CD4-positive, alpha-beta memory T cell (primary cell): ENCODE measurements at places on chromosomes 4 and X.

- no peak for DNase-seq
Measured at GRCh38 chr4:116599859-116600258, 485.5 kb downstream of the TRAM1L1 start.

- no peak for DNase-seq
Measured at GRCh38 chrX:150566734-150567182, 1.7 kb upstream of the MTM1 start.

- no peak for DNase-seq
Measured at GRCh38 chrX:131917588-131917987, 105.5 kb upstream of the STK26 start.

DNA sequence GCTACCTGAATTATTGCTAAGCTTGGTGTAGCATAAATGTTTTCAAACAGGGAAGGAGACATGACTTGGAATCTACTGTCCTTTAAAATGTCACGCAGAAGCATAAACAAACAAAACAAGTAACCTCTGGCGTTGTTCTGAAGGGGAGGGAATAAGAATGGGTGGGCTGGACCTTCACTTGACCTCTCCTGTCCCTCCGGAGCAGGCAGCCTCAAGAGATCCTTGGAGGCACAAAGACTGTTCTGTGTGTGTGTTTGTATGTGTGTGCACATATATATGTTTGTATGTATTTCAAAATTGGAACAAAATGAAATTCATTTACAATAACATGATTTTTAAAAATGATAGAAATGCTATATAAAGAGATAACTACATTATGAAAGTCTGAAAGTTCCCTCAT lies 91.3 kb upstream of the DCLK2 start:
- no peak for DNase-seq

DNA sequence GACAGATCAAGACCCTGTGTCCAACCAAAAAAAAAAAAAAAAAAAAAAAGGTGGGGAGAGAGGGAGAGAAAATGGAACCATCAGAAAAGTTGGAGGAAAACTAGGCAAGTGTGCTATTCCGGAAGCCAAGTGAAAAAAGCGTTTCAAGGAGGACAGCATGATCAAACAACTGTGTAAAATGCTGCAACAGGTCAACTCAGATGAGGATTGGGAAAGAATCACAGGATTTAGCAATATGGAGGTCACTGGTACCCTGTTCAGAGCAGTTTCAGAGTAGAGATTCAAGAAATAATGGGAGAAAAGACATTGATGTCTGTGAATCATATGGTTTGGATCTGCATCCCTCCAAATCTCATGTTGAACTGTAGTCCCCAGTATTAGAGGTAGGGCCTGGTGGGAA lies 47.5 kb downstream of the TIGD4 start:
- DNase-seq = no peak

DNA sequence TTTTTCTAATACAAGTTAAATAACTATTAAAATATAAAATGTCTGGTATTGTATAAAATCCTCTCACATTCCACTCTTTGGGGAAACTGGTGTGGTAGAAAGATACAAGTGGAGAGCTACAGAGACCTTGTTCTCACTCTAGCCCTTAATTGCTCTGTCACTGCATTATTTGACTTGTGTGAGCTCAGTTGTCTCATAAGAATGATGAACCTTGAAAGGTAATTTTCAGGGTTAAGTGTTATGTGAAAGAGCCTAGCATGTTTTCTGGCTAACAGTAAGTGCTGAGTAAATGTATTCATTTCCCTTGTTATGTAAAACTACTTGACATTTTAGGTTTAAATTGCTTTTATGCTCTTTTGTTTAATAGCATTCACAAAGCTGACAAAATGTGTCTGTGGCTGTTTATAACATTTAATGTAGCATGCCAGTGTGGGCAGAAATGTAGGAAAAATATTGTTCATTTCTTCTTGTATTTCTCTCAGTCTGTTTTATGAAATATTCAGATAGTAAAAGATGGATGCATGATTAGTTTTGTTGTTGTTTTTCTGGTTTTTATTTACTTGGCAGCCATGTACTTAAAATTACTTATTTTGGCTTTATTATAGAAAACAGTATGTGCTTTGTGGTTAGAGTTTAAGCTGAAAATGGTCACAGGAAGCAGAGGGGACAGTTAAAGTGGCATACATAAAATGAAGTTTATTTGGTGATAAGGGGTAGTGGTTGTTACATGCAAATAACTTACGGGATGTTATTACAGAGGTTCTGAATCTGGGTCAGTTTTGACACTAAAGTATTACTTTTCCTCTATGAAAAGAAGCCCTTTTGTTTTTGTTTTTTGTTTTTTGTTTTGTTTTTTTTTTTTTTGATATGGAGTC lies 29.2 kb downstream of the SLAIN2 start:
- DNase-seq = no peak

- no peak for DNase-seq
Measured at GRCh38 chr4:163110442-163110841, 56.2 kb downstream of the NAF1 start.

DNA sequence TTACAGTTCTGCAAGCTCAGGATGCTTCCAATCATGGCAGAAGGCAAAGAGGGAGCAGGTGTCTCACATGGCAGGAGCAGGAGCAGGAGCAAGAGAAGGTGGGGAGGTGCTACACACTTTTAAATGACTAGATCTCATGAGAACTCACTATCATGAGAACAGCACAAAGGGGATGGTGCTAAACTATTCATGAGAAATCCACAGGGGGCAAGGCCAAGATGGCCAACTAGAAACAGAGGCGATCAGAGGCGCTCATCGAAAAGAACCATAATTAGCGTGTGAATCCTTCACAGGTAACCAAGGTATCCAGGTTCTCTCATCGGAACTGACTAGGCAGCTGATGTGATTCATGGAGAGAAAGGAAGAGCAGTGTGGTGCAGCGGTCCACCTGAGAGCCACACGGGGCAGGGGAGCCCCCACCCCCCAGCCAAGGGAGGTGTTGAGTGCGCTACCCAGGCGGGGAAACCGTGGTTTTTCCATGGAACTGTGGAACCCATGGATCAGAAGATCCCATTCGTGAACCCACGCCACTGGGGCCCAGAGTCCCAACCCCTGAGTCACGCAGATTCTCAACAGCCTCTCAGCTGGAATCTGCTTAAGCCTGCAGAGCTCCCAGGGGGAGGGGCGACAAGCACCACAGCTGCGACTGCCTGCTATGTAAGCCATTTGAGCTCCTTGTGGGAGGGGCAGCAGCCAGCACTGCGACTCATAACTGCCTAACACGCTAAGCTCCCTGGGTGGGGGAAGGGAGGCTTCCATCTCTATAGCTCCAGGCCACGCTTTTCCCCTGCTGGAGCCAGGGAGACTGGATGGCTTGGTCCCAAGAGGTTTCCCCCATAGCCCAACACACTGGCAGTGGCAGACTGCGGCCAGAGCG lies 46.7 kb downstream of the FGF16 start:
- DNase-seq = no peak

DNA sequence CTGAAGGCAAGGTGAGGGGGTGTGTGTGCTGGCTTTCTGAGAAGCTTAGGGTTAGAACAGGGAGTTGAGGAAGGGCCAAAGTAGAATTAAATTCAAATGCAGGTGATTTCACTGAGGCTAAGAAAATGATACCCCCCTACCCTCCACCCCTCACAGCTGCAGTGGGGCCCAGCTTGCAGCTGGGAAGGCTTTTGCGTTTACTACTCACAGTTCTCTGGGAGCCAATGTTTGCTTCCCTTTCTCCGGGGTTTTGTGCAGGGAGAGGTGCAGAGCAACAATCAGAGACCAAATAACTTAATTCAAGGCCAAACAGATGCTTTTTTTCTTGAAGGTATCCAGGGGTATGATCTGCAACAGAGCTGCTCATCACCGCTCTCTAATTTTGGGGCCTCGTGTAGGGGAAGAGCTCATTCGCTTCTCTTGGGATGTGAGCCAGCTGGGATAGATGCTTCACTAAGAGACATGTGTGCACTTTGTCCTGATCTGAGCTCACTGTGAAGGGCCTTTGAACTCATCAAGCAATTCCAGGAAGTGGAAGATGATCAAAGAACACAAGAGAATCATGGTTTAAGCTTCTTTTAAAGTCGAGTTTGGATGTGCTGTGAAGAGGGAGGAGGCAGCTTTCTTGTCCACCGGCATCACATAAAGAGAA lies 122.7 kb upstream of the C1GALT1C1 start:
- DNase-seq = no peak

DNA sequence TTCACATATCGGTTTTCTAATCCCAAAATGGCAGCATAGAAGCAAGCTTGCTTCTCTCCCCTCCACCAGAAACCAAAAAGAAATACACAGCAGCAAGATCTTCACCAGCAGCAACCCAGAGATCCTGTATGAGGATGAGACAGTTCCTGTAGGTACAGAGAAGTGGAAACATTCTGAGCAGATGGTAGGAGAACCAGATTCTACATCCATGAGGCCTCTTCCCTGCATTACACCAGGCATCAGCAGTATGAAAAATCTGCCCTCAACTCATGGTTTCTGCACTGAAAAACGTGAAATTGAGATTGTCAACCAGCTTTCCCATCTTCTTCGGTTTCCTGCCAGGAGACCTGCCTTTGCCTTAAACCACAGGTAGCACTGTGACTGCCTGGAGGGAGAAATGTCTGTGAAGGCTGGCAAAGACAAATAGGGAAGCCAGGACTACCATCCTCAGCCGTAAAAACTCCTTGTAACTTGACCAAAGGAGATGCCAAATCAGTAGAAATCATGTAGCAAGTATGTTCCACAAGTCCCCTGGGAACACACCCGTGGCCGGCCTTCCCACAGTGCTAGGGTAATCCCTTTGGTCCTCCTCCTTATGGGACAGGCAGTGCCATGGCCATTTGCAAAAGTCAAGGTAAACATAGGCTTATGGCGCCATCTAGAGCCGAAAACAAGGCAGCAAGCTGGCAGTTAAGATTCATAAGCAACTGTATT lies 24.0 kb upstream of the MTHFD2L start:
- DNase-seq = peak; percentile 23

DNA sequence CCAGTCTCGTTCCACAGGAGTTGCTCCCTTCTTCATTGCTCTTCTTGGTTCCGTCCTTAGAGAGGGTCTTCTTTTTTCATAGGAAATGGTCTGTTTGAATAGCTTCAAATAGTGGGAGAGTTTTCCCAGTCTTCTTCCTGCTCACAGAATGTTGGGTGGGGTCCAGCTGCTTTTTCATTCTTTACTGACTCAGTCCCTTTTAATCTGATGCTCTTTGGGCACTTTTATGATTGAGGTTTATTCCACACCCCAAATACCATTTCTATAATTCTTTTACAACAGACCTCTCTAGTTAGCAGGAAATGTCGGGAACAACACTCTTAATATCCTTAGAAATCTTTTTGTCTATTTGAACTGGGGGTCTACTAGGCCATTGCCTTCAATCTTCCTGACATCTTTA lies 239.5 kb downstream of the PRDM5 start:
- DNase-seq = no peak

- no peak for DNase-seq
Measured at GRCh38 chr4:2040391-2041238, 18.5 kb upstream of the NAT8L start.

- no peak for DNase-seq
Measured at GRCh38 chr4:113446019-113446418, 315.5 kb downstream of the CAMK2D start.

DNA sequence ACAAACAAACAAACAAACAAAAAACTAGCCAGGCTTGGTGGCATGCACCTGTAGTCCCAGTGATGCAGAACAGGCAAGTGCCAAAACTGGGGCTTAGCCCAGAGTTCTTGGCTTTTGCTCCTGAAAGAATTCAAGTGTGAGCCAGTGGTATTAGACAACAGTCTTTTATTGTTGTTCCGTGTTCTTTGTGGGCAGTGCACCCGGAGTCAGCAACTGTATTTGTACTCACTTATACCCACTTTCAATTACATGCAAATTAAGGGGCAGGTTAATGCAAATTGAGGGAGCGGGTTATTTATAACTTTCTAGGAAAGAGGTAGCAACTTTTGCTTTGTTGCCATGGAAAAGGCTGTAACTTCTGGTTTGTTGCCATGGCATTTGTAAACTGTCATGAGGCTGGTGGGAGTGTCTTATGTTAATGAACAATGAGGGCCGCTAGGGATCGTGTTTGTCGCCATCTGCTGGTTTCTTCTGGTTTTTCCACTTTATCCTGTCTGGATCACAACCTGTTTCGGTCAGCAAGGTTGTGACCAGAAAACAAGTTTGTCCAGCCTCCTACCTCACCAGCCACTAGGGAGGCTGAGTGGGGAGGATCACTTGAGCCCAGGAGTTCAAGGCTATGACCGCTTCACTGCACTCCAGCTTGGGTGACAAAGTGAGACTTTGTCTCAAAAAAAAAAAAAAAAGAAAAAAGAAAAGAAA lies 88.8 kb upstream of the ESX1 start:
- DNase-seq = peak; percentile 44

GRCh38 chr4:2462218-2462991 lies 6.5 kb upstream of the RNF4 start:
- DNase-seq = peak; percentile 69

DNA sequence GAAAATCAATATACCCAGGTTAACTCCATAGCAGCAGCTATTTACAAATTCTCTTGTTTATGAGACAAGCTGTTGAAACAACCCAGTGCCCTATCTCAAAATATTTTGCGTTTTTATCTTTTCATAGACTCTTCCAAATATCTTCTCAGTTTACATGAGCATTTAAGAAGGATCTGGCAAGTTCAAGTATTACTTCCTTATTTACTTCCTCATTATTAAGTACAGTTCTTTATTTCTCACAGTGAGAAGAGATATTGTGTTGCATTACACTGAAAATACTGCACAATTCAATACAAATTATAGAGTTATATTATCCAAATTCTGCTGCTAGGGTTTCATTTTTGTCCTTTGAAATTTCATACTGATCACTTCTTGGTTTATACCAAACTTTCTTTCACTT lies 43.6 kb upstream of the UCP1 start:
- no peak for DNase-seq

DNA sequence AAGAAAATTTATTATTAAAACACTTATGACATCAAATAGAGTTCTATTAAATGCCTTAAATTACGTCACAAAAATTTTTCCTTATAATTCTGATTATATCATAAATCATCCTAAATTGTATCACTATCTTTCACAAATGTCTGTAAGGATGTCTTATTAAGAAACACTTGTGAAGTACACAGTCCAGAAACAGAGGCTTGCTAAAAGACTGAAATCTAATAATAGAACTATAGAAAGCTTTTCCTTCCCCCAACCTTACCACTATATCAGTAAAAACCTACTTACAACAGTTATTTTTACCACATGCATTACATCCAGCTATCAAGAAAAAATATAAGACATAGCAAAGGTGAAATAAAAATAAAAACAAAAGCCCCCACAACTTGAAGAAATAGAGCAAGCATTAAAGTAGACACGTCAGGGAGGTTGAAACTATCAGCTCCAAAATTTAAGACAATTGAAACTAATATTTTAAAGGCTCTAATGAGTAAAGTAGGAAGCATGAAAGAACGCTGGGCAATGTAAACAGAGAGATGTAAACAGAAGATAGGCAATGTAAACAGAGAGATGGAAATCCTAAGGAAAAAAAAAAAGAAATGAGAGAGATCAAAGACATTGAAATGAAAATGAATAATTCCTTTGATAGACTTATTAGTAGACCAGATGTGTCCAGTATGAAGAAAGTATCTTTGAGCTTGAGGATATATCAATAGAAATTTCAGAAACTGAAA lies 94.9 kb upstream of the TECRL start:
- DNase-seq = no peak

- no peak for DNase-seq
Measured at GRCh38 chrX:2550328-2551020, 49.7 kb upstream of the DHRSX start.
